ENCODE measurements at places on chromosomes 11 and 22.

DNA sequence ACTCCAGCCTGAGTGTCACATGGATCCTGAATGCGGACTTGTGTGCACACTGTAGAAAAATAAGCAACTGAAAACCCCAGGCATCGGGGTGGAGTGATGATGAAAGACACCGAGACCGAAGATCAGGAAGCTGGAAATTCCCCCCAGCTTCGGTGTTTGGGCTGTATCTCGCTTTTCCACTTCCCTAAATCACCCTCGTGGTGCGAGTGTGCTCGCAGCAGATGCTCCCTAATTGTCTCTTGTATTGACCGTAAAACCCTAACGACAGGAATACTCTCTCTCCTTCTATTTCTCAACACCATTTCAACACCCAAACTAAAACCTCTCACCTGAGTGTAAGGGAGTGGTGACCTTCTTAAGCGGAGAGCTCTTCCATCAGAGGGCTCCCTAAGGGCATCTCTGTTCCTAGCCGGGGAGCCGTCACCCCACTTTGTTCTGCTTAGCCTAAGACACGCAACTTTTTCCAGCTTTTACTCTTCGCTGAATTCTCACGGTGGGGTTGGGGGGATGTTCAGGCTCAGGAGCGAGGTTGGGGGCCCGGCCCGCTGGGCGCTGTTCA lies 635 bp upstream of the GRK3 start:
- DNase-seq = peak; percentile 74

GRCh38 chr11:78840623-78841022 lies 266.0 kb upstream of the NARS2 start:
- no peak for DNase-seq

GRCh38 chr11:43962383-43963278 lies 20.2 kb downstream of the C11orf96 start:
- no peak for DNase-seq

- DNase-seq = no peak
Measured at GRCh38 chr22:20567371-20567847, 60.0 kb downstream of the MED15 start.

- no peak for DNase-seq
Measured at GRCh38 chr11:69864686-69865661, 45.8 kb upstream of the FGF3 start.

DNA sequence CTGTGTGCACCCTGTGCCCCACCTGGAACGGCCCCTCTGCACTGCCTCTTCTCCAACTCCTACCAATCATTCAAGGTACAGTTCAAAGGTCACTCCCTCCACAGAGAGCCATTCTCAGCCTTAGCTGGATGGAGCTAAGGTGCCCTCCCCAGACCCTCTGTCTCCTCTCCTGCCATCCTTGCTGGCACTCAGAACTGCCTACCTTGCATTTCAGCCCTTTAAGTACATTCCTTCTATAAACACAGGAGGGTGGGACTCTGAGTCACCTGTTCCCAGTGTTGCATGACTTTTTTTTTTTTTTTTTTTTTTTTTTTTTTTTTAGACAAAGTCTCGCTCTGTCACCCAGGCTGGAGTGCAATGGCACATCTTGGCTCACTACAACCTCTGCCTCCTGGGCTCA lies 8.6 kb downstream of the TTLL1 start:
- no peak for DNase-seq

DNA sequence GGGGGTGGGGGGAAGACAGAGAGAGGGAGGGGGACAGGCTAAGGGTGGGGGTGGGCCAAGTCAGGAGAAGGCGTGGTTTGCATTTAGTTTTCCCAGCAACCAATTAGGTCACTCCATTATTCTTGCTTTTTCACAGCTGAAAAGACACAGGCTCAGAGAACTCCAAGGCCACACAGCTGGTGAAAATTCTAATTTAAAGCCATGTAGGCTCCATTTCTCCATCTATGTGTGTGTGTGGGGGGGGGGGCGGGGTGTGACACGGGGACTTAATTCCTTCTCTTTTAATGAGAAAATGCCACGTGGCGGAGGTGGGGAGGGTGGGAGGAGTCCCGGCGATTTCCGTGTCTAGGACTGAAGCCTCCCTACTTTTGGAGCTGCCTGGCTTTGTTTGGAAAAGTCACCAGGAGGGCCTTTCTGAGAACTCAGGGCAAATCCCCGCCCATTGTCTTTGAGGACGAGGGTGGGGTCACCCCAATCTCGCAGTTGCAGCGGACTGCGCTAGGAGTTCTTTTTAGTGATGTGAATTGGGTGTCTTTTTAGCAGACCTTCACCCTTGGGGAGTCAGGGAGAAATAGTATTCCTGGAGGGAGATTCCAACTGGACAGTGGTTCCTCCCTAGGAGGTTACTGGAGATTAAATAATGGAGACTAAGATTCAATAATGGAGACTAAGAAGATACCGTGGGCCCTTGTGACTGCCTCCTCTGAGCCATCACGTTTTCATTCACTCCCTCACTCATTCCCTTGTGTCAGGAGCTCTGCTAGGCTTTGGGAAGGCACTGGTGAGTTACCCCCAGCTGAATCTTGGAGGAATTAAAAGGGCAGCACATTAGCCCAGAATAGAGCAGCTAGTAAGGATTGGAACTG lies 36.4 kb upstream of the PTPRJ start:
- no peak for DNase-seq

DNA sequence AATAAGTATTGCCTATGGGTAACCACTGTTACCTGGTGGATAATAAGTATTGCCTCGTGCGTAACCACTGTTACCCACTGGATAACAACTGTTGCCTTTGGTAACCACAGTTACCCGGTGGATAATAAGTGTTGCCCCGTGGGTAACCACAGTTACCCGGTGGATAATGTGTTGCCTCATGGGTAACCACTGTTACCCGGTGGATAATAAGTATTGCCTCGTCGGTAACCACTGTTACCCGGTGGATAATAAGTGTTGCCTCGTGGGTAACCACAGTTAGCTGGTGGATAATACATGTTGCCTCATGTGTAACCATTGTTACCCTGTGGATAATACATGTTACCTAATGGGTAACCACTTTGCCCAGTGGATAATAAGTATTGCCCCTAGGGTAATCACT lies 9.8 kb upstream of the NXPE4 start:
- no peak for DNase-seq

DNA sequence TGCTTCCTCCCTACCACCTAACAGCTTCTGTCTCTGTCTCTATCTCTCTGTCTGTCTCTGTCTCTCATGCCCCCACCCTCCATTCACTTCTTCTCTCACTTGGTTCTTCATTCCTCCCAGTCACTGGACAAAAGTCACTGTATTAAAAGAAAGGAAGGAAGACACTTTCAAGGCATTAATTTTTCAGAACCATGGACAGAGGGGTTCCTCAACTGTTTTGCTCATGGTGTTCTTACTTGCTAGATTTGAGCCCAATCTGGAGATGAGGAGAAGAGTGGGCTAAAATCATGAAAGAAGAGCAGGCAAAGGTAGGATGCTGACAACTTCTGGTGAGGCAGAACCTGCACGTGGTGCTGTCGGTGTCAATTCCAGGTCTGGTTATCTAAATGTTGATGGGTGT lies 116.7 kb upstream of the LARGE1 start:
- DNase-seq = peak; percentile 28

GRCh38 chr11:16806791-16807190 lies 68.3 kb downstream of the C11orf58 start:
- DNase-seq = no peak

GRCh38 chr22:20354238-20354975 lies 34.5 kb upstream of the DGCR6L start:
- DNase-seq = no peak

Measured in NB4 (cell line).